ENCODE measurements at places on chromosomes 4 and X. TPM values are rescaled to one million over a fixed set of nuclear protein-coding genes. Genes with fewer than 3 reads are reported as not detected.
A peak's percentile ranks its signal among the peaks of the same experiment; 100 is the strongest.

DNA sequence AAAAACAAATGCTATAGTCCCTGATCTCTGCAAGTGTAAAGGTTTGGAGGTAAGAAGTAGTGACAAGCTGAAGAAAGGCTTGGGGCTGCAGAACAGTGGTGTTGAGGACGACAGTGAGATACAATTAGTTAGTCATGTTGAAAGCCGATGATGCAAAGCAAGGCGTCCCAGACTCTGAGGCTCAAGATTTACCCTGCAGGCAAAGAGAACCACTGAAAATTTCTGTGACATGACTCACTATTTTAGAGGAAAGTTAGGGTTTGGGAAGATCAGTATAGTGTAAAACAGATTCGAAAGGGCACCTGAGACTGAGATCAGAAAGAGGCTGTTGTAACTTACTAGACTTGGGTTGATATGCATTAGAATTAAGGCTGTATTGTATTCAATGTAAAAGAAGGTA, 281.3 kb upstream of the FTHL17 start:
- no peak for DNase-seq

DNA sequence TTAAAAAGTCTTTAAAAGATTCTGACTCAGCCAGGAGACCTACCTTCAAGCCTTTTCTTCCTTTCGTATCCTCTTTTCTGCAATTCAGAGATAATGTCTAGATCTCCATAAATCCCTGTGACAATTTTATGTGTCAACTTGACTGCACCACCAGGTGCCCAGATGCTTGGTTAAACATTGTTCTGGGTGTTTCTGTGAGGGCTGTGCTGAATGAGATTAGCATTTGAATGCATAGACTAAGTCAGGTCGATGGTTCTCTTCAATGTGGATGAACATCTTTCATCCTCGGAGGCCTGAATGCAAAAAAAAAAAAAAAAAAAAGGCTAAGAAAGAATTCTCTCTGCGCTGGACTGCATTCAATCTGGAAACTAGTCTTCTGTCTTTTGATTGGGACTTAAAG, 1082.7 kb downstream of the NLGN4X start:
- no peak for DNase-seq

Gene TMPRSS11A
- total RNA-seq: not detected

DNA sequence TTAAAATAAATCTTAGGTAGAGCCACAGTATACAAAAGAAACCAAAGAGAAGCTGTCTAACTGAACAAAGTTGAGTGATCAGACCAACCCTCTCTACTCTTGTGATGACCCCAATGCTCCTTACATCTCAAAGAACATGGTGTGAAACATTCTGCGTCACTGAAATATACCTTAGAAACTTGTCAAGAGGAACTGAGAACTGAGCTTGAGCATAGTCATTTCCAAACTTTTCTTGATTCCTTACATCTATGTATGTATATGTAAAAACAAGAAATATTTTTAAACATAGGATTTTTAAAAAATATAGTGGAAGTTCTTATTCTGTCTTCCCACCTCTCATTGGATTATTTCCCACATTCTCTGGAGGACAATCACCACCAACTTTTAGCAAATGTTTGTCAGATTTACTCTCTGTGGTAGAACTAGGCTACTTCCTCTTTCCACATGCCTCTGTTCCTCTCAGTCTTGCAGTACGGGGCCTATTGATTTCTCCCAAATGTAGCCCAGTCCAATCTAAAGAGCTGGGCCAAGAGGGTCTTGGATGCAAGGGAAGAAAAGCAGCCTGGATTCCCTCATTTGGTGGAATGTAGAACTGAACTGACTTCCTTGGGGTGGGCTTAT, 98.2 kb upstream of the HHIP start:
- DNase-seq: no peak

GRCh38 chrX:135389243-135389642, 32.5 kb upstream of the SMIM10L2A start:
- no peak for DNase-seq

Gene NLGN3
- 0.38 TPM for total RNA-seq

- no peak for DNase-seq
These were observed 2.4 kb upstream of the SLIT2 start for GRCh38 chr4:20249333-20249732.

GRCh38 chr4:122588453-122589238, 32.2 kb downstream of the IL21 start:
- DNase-seq: no peak

GRCh38 chr4:145435646-145436045, 46.0 kb upstream of the SMAD1 start:
- no peak for DNase-seq

DNA sequence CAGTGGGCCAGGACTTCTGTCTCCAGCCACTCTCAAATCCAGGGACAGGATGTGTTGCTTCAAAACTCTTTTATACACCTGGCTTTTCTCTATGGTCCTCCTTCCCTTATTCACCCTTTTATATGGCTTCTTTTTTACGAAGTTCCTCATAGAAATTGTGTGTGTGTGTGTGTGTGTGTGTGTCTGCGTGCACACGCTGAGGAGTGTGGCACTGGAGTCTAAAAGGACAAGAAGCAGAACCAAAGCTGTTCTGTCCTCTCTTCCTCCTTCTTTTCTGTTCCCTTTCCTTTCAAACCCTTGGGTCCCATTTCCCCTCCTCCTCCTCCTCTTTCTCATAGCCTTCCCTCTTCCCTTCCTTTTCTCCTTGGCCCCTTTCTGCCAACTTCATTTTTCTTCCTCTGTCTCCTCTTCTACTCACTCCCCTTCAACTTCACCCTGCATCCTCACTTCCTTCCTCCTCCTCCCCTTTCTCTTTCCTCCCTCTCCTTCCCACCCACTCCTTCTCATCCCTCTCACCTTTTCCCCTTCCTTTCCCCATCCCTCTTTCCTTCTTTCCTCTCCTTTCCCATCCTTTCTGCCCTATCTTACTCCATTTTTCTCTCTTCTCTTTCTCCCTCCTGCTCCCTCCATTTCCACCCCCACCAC, 360.5 kb downstream of the MID1IP1 start:
- DNase-seq: no peak

Gene FGFR3
- 2.9 TPM for total RNA-seq

DNA sequence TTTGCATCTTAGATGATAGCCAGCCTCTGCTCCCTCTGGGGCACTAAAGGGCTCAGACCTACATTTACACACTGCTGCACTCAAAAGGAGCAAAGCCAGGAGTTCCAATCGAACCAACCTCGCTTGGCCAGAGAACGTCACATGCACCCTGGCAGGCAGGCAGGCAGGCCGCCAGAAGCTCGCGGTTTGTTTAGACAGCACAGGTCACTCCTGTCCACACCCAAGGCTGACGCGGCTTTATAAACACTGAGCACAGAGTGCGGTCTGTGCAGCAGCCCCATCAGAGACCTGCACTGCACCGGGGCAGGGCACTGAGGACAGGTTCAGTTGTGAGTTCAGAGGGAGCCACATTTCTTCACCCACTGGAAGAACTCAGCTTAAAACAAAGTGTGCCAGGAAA, 143.9 kb downstream of the BCOR start:
- DNase-seq: peak; percentile 86

DNA sequence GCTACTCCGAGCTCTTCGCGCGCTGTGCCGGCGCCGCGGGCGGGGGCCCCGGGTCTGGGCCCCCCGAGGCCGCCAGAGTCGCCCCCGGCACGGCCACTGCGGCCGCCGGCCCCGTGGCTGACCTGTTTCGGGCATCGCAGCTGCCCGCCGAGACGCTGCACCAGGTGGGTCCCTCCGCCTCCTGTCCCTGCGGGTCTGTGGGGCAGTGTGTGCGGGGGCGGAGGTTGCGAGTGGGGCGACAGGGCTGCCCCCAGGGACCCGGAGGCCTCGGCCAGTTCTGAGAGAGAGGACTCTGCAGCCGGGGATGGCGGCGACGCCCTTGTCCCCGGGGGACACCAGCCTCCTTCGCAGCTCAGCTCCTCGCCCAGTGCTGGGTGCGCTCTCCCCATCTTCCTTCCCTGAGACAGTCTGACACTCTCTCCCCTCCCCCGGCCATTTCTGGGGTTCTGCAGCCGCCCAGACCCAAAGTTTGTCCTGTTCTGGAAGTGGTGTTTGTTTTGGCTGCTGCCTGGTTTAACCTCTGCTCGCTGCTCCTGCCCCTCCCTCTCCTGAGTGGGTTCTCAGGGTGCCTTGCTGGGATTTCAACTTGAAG, 609 bp downstream of the REPS2 start:
- DNase-seq: peak; percentile 40

DNA sequence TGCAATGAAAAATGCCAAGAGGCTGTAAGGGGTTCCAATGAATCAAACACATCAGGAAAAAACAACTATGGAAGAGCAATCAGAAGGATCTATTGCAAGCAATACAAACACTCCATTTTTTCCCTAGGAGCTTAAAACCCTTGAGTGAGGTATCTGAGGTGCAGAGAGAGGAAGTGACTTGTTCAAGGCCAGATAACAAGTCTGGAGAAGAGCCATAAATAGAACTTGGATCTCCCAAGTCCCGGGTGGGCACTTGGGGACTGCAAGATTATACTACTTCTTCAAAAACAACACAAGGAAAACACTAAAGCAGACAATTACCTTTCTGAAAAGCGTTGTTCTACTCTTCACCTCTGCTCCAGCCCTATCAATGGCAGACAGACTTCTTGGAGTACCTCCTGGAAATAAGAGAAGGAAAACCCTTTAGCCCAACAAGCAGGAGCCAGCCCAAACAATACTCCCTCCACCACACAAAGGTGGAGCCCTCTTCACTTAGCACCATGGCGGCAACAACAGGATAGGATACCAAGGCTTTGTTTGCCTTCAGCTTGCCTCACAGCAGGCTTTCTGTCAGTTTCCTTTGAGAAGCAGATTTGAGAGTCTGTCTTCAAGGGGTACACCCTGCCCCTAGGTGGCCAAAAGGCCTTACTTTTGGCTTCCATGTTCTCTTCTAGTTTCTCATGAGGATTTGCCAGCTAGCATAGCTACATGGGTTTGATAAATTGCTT, 26.0 kb downstream of the AIFM1 start:
- no peak for DNase-seq

DNA sequence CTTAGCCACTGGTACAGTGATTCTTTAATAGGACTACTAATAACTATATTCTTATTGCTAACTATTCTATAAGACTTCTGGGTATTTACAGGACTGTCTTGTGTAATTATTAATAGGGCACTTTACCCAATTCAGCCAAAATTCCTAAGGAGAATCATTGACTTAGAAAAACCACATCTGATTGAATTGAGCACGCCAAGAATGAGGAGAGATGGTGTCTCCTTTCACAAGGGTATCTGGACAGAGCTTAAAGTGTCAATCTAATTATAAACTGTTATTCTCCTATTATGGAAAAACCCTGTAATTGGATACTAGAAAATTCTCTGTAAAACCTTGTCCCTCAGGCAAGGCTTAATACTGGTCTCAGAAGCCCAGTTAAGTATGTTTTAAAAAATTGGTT, 111.1 kb upstream of the TLL1 start:
- DNase-seq: no peak

GRCh38 chrX:18542131-18542530, 116.7 kb downstream of the CDKL5 start:
- DNase-seq: no peak

Gene MAOB
- total RNA-seq: 133 TPM

- peak; percentile 73 for DNase-seq
These were observed at the start of gene ARHGAP6 for GRCh38 chrX:11665168-11666111. ARHGAP6 (minus strand) TSS chrX:11665920; CDS start chrX:11664828, 1,092 bp downstream.

DNA sequence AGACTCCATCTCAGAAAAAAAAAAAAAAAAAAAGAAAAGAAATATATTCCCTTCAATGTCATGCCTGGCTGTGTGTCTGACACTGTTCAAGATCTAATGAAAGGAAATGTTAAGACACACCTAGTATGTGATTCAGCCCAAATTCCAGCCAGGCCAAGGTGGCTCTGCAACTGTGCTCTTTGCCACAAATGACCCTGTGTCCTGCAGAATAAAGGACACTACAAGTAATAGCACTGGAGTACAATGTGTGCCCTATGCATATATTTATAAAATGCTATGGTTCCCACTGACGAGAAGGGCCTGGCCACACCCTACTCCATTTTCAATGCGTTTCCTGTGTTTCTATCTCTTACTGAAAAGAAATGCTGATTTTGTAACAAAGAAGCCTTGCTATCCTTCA, 98.0 kb upstream of the SORBS2 start:
- DNase-seq: no peak

DNA sequence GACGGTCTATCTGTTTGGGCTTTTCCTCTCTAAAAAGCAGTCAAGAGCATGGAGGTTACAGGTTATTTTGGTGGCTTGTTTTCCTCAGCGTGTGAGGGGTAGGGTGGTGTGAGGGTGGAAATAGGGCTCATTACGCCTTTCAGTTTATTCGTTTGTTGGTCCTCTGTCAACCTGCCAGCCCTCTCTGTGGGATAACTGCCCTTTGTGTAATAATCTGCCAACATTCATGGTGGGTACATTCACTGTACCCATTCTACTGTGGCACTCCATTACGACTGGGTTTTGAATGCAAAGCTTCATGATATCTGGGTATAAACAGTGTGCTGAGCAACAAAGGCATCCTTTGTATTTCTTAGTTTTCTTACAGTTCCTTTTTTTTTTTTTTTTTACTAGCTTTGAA, 136.4 kb downstream of the ADGRL3 start:
- DNase-seq: no peak

Gene PITX2
- total RNA-seq: not detected

Gene DCAF12L1
- total RNA-seq: not detected

Measured in Right ventricle myocardium superior (tissue), 1 donor.